Pulmonary artery endothelial cell (primary cell): ENCODE measurements at places on chromosomes 6 and 20. TPM values are rescaled to one million over a fixed set of nuclear protein-coding genes. Genes with fewer than 3 reads are reported as not detected.

DNA sequence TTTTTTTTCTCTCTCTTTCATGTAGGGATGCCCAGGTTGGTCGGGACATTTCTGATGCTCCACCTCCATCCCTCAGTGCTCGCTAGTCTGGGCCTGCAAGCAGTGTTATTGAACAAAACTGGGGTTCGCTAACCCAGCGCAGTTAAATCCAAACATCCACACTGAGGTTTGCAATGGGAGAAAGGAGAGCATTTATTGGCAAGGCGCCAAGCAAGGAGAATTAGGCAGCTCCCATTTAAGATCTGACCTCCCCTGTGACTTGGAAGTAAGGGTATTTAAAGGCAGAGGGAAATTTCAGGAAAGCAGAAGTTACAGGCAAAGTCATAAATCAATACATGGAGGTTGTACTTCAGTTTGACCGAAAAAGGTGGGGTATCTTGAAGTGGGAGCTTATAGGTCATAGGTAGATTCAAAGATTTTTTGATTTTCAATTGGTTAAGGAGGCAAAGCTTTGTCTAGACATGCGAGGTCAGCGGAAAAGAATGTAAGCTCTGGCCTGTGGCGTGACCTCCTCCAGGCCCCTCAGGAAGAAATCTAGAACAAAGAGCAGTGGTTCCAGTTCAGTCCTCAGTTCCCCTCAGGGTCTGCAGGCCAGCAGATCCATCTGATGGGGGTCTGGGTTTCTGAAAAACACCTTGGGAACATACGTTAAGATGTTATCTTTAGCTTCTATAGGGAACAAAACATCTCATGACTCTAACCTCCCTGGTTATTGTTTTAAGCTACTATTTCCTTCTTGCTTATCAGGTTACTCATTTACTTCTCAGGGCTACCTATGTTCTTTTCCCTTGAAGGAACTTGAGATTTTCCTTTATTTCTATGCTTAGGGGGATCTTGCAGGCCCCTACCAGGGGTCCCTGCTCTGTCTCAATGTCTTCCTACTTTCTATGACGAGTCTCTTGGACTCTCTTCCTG, 66.0 kb upstream of the KIF16B start:
- DNase-seq, result no peak

GRCh38 chr6:80280262-80281010, 174.0 kb downstream of the BCKDHB start:
- no peak for DNase-seq

DNA sequence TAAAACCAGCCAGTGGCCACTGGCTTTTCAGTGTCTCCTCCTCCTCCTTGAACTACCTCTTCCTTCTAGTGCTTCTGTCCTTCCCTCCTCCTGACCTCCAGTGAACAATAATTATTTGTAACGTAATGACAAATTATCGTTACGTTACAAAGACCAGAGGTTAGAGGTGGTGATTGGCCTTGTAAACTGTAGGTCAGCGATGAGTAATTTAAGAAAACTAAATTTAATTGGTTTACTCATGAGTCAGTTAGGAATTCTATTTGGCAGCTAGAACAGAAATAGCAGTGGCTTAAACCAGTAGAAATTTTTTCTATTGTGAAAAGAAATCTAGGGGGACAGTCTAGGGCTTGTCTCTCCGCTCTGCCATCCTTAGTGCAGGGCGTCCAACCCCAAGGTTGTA, 38.8 kb downstream of the PPARD start:
- DNase-seq, result no peak

DNA sequence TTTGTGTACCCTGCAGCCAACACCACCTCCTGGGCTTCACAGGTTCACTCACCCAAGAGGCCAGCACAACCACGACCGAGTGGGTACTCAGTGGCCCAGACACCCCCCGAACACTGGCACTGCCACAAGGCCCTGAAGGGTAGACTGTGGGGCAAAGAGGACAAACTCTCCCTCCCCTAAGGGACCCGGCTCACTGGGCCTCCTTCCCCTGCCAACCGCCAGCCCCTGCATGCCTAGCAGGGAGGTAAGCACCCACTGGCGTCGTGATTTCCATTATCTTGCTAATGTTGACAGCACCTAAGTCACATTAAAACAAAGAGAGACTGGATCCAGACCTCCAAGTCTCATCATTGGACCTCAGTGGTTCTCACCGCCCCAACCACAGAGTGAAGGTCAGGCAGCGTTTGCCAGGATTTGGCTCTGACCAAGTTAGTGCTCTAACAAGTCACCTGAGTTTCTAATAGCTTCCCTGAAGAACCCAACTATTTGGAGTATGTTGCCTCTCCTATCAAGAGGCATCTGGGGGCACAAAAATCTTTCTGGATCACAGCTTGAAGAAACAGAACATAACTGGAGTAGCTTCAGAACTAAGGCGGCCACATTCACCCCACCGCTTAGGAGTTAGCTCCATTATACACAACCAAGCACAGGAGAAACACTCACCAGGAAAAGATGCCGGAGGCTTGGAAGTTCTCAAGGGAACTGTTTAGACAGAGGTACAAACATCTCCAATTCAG, 14.0 kb upstream of the APMAP start:
- DNase-seq, result no peak

DNA sequence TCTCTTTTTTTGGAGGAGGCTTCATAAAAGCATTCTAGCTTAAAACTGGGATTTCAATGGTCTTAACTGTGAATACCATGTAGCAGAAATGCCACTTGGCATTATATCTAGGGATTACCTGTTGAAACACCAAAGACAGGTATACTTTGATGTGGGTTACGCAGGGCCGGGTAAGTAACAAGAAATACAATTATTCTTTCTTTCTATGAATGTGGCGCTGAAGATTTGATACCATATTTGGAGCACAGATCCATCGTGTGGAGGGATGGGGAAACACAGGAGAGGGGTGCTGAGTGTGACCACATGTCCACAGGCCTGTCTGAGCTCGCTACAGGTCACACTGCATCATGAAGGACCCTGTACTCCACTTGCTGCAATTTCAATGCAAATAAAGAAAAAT, 257.8 kb downstream of the GMPR start:
- no peak for DNase-seq

DNA sequence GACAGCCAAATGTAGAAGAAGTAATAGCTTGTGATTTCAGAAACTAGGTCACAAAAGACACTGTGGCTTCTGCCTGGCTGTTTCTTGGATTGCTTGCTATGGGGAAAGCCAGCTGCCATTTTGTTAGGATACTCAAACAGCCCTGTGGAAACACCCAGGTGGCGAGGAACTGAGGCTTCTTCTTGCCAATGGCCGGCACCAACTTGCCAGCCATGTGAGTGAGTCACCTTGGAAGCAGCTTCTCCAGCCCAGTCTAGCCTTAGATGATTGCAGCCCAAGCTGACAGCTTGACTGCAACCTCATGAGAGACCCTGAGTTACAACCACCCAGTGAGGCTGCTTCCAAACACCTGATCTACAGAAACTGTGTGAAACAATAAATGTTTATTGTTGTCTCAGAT, 11.9 kb upstream of the KIAA1755 start:
- no peak for DNase-seq

GRCh38 chr6:170006900-170007467, 255.6 kb downstream of the ERMARD start:
- no peak for DNase-seq

- DNase-seq, result no peak
These were observed 753.4 kb upstream of the ADGRB3 start for GRCh38 chr6:67881706-67882065.

DNA sequence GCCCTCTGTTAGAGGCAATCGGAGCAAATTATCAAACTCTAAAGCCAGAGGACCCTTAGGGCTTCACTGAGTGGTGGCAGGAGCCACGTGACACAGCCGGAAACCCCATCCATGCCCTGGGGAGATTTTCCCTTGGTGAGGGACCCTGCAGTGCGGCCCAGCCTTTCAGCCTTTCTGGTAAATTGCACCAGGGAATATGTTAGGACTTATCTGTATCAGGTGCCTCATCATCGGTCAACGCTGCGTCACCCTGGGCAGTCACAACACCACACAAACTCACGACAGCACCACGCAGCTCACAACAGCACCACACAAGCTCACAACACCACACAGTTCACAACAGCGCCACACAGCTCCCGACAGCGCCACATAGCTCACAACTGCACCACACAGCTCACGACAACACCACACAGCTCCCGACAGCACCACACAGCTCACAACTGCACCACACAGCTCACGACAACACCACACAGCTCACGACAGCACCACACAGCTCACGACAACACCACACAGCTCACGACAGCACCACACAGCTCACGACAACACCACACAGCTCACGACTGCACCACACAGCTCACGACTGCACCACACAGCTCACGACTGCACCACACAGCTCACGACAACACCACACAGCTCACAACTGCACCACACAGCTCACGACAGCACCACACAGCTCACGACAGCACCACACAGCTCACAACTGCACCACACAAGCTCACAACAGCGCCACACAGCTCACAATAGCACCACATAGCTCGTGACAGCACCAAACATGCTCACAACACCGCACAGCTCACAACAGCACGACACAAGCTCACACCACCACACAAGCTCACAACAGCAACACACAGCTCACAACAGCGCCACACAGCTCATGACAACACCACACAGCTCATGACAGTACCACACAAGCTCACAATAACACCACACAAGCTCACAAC, 199.0 kb downstream of the DLL1 start:
- no peak for DNase-seq

- no peak for DNase-seq
These were observed 1.3 kb downstream of the C20orf203 start for GRCh38 chr20:32672394-32672981.

DNA sequence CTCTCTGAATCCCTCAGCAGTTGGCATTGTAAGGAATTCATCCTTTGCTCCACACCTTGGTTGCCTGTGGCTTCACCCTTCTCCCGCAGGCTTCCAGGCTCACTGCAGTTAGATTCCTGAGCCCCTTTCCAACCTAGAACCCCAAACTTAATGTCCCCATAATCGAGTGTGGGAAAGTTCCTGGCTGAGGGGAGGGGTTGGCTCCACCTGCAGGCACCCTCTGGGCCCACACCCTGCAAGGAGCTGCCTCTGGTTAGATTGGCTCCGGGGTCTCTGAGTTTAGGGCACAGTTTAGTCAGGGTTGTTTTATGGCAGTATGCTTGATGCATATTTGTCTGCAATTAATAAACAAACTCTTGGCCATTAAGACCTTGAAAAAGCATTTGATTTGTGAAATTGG, 63.4 kb downstream of the MTHFD1L start:
- no peak for DNase-seq

GRCh38 chr20:57256205-57256604, 10.2 kb downstream of the BMP7 start:
- DNase-seq, result no peak

- DNase-seq, result no peak
These were observed 195.4 kb downstream of the ASCC3 start for GRCh38 chr6:100685747-100686146.

DNA sequence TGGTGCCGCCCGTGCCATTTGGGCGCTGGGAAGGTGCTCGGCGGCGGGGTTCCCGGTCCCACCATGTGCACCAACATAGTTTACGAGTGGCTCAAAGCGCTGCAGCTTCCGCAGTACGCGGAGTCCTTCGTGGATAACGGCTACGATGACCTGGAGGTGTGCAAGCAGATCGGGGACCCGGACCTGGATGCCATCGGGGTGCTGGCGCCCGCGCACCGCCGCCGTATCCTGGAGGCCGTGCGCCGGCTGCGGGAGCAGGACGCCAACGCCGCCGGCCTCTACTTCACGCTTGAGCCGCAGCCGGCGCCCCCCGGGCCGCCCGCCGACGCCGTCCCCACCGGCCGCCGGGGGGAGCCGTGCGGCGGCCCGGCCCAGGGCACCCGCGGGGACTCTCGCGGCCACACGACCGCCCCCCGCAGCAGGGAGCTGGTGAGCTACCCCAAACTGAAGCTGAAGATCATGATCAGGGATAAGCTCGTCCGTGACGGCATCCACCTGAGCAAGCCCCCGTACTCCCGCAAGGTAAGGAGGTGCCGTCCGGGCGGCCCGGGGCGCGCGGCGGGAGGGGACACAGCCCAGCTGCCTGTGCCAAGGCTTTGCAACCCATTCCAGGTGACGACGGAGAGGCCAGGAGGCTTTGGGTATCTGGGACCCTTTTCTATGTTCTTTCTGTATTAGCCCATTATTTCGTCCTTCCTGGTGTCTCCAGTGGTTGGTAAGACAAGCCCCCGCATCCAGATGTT, 547 bp downstream of the SAMD5 start:
- no peak for DNase-seq

DNA sequence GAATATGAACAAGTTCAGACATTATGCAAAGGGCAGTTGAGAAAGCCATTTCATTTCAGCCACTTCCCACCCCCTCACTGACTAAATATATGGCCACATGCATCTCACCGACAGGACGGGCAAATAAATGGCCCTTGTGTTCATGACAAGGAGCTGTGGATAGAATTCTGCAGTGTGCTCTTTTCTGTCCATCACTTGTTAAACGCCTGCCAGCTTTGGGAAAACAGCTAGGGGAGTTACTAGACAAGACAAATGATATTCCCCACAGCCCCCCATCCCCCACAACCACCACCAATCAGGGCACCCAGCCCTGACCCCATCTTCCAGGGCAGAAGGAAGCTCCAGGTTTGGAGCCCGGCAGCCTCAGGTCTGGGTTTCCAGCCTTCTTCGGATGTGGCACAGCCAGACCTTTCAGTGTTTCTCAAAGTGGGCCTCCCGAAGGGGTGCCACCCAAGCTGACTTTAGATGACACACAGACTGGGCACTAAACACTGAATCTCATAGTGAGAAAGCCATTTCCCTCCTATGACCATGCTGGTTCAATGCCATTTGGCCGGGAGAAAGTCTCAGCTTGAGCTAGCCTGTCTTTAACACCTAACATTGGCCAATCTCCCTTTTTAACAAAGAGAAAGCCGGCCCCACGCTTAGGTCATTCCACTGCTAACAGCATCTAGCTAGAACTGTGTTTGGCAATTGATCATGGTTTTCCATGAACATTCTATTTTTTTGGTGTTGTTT, 4.0 kb upstream of the RIPOR3 start:
- no peak for DNase-seq

DNA sequence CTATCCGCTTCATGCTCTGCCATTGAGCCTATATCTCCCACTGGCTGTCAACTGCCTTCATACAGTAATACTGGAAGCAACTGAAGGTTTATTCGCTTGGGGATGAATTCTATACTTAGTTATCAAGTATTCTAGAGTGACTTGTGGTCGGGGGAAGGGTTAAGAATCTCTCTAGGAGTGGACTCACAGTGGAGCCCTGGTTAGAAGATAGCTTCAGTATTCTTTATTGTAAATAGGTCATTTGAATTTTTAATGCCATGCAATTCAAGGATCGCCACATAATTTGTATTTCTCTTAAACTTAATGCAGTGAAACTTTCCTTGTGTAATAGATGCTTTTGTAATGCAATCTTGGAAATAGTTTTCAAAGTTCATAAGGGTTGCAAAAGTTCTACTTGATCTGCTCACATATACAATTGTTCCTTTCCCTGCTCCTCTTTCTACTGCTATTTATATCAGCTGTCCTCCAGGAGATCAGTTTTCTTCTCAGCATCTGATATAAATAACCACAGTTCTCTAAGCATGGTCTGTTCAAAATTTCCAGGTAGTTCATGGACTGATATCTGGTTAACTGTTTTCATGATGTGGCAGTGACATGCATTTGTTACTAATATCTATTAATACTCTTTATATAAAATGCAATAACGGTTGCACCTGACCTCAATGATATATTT, 120.3 kb downstream of the KCNQ5 start:
- DNase-seq, result no peak

Gene SMPDL3A
- 2.4 and 5.4 TPM in 2 replicates for total RNA-seq

Gene DDRGK1
- 25.9 and 40.1 TPM in 2 replicates for total RNA-seq

Gene PRICKLE4
- 0.67 and 1.1 TPM in 2 replicates for total RNA-seq

Gene SLC13A3
- total RNA-seq, result 0.04 and 0.40 TPM in 2 replicates
